Breast epithelium (tissue), 4 donors: ENCODE measurements at places on chromosomes 3 and 15. TPM values are rescaled to one million over a fixed set of nuclear protein-coding genes. Genes with fewer than 3 reads are reported as not detected.

Gene LMLN
- total RNA-seq, result 12.0 TPM

Gene KNG1
- total RNA-seq, result 0.48 TPM

Gene GP5
- 0.16 TPM for total RNA-seq

DNA sequence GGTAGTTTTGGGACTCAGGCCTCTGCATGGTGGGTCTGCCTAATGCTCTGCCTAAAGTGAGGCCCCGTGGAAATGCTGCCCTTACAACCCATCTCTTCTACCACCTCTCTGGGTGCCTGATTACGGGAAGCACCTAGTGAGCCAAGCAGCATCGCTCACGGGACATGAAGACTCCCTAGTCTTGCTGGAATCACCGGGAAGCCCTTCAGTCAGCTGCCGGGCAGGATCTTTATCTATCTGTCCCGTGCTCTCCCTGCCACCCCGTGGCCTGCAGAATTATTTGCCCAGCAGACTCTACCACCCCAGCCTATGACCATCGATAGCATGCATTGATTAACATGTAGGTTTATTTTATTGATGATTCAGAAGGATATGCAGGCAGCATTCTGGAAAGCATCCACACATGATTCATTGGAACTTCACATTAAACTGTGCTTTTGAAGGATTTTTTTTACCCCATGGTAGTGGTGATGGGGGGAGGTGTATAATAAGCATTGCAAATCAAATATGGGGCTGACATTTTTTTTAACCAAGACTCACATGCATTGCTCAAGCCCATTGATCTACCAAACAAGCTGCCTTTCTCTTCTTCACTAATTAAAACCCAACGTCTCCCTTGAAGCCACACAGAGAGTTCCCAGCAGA lies 63.1 kb downstream of the ATP2B2 start:
- H3K36me3 ChIP-seq, result no peaks in the 10 kb centered on the region
- DNase-seq, result no peak
- no peak overlapping the region for H3K27ac ChIP-seq
